Natural killer cell treated with Interleukin-12 subunit alpha and Interleukin-12 subunit beta and Interleukin-15 and Interleukin-18, amount 100 ng/mL, for 72 hours (primary cell): ENCODE measurements at places on chromosomes 7 and 10. TPM values are rescaled to one million over a fixed set of nuclear protein-coding genes. Genes with fewer than 3 reads are reported as not detected.

DNA sequence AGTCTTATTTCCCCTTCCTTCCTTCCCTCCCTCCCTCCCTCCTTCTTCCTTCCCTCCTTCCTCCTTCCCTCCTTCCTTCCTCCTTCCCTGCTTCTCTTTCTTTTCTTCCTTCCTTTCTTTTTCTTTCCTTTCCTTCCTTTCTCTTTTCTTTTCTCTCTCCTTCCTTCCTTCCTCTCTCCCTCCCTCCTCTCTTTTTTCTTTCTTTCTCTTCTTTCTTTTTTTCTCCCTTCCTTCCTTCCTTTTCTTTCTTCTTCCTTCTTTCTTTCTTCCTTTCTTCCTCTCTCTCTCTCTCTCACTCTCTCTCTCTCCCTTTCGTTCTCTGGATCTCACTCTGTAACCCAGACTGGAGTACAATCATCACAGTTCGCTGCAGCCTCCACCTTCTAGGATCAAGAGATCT is 6.2 kb downstream of the TMEM130 start:
- no peak for DNase-seq

DNA sequence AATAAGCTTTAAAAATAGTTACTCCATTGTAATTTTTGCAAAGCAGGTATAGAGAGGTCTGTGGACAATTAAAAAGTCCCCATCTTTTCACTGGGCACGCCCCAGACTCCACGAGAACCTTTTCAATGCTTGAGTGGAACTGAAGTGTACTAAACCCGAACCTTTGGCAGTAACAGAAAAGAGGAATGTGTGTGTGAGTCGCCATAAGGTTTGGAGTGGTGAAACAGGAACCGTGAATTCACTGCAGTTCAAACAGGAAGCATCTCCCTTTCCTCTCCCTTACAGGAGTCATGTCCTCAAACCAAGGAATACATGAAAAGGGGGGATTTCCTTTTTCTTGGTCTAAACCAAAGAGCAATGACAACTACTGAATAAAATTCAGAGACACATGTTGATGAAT is 23.2 kb downstream of the NDUFB2 start:
- DNase-seq, result no peak

DNA sequence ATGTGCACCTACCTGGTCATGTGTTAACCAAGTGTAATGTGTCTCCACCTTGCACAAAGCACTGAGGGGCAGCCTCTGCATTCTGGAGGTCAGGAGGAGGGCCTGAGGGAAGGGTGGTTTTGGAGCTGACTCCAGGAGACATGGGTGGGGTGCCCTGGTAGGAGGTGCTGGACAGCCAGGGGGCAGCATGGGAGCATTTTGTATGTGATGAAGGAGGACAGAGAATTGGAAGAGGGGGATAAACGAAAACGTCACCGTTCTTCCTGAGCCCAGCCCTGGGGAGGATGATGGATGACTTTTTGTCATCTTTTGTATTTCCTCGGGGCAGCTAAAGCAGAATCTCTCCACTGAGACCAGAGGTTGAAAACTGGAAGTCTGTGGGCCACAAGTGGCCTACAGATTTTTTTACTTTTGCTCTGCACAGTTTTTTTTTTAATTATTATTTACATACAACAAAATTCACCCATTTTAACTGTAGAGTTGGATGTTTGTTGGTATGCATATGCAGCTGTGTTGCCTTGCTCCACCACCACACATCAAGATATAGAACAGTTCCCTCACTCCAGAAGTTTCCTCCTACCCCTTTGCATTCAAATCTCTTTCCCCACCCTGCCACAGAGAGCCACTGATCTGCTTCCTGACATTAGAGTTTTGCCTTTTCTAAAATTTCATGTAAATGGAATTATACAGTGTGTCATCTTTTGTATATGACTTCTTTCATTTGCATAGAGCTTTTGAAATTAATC is 242.5 kb downstream of the VTI1A start:
- DNase-seq, result no peak

GRCh38 chr10:14507176-14507575 is 176.5 kb upstream of the FRMD4A start:
- DNase-seq, result no peak

Gene NPFFR1
- 0.02 TPM for total RNA-seq

Gene LBX1
- not detected for total RNA-seq
